Activated naive CD4-positive, alpha-beta T cell treated with anti-CD3 and anti-CD28 coated beads for 36 hours (primary cell): ENCODE measurements at places on chromosomes 1 and 21.

DNA sequence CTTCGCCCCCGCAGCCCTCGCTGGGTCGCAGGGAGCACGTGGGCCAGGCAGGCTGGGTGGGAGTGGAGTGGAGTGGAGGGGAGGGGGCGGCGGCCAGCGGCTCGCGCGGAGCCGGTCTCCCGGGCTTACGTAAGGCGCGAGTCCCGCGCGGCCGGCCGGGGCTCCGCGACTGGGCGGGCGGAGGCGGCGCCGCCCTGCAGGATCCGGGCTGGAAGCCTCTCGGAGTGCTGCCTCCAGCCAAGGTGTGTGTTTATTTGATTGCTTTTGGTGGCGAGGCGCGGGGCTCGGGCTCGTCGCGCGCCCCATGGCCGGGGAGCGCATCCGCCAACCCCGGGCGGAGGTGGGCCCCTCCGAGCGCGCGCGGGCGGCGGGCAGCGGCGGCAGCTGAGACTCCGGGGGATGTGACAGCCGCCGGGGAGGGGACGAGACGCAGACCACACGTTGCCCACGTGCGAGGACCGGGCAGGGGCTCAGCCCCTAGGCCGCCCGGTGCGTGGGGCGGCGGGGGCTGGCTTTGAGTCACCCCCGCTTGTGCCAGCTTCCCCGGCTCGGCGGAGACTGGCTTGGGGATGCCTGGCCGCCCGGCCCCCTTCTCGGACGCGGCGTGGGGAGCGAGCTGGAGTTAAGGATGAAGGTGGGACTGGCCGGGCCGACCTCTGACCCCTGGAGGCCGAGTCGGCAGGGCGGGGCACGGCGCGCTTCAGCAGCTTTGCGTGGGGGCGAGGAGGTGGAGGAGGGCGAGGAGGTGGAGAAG is 402 bp upstream of the AK4 start:
- peak; percentile 41 for DNase-seq

DNA sequence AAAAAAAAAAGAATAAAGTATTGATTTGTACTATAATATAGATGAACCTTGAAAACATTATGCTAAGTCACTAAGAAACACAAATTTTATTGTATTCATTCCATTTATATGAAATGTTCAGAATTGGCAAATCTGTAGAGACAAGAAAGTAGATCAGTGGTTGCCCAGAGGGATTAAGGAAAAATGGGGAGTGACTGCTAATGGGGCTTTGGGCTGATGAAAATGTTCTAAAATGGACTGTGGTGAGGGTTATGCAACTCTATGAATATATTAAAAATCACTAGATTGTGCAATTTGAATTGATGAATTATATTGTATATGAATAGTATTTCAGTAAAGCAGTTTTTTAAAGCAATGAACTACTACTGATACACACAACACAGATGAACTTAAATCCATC is 10.0 kb downstream of the GDAP2 start:
- DNase-seq = no peak

- no peak for DNase-seq
These were observed 249.7 kb downstream of the KIF26B start for GRCh38 chr1:245404527-245404926.

DNA sequence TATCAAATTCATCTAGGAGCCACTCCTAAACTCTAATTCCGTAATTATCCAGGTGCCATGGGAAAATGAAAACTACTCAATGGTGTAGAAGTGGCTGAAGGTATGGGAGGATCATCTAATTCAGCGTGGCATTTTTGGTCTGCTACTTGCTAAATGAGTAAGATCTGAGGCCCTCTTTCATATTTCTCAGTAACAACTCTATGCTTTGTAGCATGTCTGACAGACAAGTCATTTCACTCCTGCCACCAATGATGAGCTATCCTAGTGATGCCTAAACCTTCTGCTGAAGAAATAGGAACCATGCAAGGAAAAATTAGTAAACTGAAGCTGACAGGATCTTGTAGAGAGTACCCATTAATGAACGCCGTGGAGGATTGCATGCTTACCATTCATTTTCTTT is 145.3 kb downstream of the NTNG1 start:
- no peak for DNase-seq

DNA sequence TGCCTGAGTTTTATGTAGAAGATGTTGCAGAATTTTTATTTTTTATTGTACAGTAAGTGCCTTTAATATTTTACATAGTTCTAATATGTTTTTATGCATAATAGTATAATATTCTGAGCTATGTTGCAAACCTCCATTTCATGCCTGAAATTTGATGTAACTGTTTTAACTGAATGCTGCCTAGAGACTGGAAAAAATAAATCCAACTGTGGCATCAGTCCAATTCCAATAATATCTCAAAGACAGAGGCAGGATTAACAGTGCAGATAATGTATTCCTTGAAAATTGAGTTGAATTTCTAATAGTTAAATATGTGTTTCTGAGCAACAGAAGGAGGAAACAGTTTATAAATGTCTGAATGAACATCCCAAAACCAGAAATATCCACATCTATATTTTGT is 61.1 kb upstream of the KIF1B start:
- DNase-seq = no peak

DNA sequence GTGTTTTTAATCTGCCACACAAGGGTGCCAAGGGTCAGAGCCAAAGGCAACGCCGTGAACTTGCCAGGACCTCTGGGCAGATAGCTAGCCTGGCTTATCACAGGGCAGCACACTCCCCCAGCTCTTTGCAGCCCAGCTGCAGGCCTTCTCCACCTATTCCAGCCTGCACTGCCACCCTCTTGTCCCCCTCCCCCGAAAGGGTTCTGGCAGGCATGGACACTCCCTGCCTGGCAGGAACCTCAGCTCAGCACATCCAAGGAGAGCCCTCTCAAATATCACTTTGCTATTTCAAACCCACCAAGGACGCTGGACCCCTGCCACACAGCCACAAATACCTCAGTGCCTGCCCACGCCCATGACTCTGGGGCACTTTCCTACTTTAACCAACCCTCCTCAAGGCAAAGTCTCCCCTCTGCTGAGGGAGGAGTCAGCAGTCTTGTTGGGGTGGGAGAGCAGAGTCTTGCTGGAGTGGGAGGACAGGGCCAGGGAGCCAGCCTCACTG is 9.1 kb downstream of the SSBP3 start:
- DNase-seq = no peak

DNA sequence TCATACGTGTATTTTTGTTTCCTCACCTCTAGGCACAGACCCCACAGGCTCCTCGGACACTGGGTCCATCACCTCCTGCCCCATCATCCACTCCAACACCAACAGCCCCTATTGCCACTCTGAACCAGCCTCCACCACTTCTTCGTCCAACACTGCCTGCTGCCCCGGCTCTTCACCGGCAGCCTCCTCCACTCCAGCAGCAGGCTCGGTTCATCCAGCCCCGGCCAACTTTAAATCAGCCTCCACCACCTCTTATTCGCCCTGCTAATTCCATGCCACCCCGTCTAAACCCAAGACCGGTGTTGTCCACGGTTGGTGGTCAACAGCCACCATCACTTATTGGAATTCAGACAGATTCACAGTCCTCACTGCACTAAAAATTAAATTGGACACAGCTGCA is 13.2 kb upstream of the TRAF5 start:
- DNase-seq = no peak

DNA sequence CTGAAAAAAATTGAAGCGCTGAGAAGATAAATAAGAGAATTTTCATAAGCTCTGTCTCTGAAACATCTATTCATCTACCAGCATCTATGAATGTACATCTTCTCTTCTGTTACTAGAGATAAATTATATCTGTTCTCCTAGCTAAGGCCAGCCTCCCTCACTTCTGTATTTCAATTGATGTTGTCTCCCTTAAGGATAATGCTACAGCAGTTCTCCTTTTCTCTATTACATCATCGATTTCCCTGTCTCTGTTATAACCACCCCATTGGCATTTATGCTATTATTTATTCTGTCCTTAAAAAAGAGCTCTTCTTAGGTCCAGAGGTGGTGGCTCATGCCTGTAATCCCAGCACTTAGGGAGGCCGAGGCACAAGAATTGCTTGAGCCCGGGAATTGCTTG is 42.9 kb upstream of the TMCO2 start:
- DNase-seq = no peak
